Suprapubic skin (tissue), 4 donors: ENCODE measurements at places on chromosomes 1 and 21. TPM values are rescaled to one million over a fixed set of nuclear protein-coding genes. Genes with fewer than 3 reads are reported as not detected.

DNA sequence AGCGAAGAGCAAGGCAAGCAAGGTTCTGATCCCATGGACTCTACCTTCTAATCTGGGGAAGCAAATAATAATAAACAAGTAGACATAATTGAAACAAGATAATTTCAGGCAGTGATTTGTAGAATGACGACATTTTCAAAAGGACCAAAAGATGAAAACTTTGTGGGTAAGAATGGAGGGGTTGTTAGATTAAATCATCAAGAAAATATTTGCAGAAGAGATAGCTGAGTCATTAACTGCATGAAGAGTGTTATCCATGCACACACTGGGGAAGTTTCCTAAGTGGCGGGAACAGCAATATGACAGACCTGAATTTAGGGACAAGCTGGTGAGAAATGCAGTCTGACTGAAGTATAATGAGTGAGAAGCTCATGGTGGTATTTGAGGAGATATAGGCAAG, 583.1 kb upstream of the RGS18 start:
- no peaks in the 10 kb centered on the region for H3K4me1 ChIP-seq
- H3K27me3 ChIP-seq: no peaks in the 10 kb centered on the region
- no peak for DNase-seq
- H3K36me3 ChIP-seq: no peaks in the 10 kb centered on the region
- no peak overlapping the region for H3K4me3 ChIP-seq

GRCh38 chr1:172748201-172748600, 89.3 kb downstream of the FASLG start:
- H3K27ac ChIP-seq: no peak overlapping the region
- no peak for DNase-seq
- peaks cover 11% of the 10 kb centered on the region for H3K4me1 ChIP-seq
- H3K27me3 ChIP-seq: no peaks in the 10 kb centered on the region
- H3K4me3 ChIP-seq: no peak overlapping the region

DNA sequence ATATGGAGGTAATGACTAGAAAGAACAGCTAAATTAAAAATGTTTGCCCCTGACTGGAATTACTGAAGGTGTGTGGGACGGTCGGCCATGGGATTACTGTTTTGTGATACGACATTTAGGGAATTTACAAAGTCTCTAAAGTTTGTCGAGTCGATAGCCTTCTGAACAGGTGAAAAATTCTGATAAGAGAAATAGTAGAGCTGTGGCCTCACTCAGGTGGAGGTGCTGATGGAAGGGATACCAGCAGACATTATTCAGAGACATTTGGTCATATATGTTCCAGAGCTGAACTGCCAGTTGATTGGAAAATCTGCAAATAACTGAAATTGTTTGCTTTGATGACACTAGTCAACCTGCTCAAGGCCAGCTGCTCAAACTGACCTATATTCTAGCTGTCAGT, 71.1 kb downstream of the ADCY10 start:
- no peaks in the 10 kb centered on the region for H3K36me3 ChIP-seq
- H3K4me3 ChIP-seq: no peak overlapping the region
- no peaks in the 10 kb centered on the region for H3K27me3 ChIP-seq
- H3K27ac ChIP-seq: no peak overlapping the region

- no peak overlapping the region for H3K27ac ChIP-seq
- H3K4me1 ChIP-seq: no peaks in the 10 kb centered on the region
- no peaks in the 10 kb centered on the region for H3K36me3 ChIP-seq
- H3K4me3 ChIP-seq: no peak overlapping the region
- no peak for DNase-seq
- H3K27me3 ChIP-seq: no peaks in the 10 kb centered on the region
These were observed 36.4 kb downstream of the ZNF684 start for GRCh38 chr1:40567825-40568224.

DNA sequence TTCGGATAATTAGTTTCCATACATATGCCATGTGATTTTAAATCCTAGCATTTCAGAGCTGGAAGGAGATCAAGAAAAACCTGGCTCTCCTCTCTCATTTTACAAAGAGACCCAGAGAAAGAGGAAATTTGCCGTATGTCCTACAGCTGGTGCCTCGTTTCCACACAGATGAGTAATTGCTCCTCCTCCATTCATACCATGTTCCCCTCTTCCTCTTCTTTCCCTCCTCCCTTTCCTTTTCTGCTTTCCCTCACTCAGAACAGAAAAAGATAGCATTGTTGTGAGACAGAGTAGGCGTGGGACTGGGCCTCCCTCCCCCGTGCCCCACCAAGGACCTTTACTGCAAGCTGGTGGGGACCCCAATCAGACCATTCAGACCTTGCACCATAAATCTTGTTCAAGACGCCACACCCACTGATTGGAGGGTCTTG, 13.7 kb upstream of the SLC44A3 start:
- H3K36me3 ChIP-seq: no peaks in the 10 kb centered on the region
- no peak overlapping the region for H3K27ac ChIP-seq
- no peak for DNase-seq
- H3K4me3 ChIP-seq: no peak overlapping the region

The AK5 gene
- total RNA-seq: 2.1 TPM

The KCNQ4 gene
- 1.1 TPM for total RNA-seq
